ENCODE measurements at places on chromosomes 16 and 17. TPM values are rescaled to one million over a fixed set of nuclear protein-coding genes. Genes with fewer than 3 reads are reported as not detected.

PPP4C gene
- 106 TPM for total RNA-seq

ASGR2 gene
- total RNA-seq, result not detected

TEKT1 gene
- total RNA-seq, result not detected

RNF157 gene
- 89.3 TPM for total RNA-seq

JPH3 gene
- total RNA-seq, result 0.39 TPM

TEX19 gene
- not detected for total RNA-seq

CLEC3A gene
- not detected for total RNA-seq
